Memory B cell (primary cell): ENCODE measurements at places on chromosomes 1 and 21.
A peak's percentile ranks its signal among the peaks of the same experiment; 100 is the strongest.

- DNase-seq: no peak
Measured at GRCh38 chr1:240610636-240611035, 1.3 kb downstream of the GREM2 start.

DNA sequence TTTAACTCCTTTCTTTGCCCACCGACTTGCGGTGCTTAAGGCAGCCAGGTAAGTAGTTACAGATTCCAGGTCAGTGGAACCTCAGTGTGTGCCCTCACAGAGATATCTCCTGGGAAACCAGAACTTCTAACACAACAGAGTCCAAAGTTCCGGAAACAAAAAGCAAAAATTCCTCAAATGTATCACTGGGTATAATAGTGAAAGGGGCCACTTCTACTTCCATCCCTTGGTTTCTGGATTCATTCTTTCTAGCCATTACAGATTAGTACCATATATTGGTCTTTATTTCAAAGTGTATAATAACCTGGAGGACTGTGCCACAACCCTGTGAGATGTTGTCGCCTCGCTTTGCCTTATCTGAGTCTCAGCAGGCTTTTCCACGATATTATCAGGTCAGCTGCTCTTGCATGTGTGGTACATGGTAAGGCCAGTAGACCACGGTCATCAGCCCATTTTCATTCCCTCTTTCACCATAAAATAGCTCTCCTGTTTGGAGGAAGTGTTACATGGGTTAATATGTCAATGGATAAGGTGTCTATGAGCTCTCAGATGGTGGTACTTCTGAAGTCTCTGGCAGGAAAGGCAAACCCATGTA, 14.9 kb upstream of the VASH2 start:
- DNase-seq: no peak

- DNase-seq: no peak
Measured at GRCh38 chr1:23083714-23084480, 64.6 kb downstream of the KDM1A start.

DNA sequence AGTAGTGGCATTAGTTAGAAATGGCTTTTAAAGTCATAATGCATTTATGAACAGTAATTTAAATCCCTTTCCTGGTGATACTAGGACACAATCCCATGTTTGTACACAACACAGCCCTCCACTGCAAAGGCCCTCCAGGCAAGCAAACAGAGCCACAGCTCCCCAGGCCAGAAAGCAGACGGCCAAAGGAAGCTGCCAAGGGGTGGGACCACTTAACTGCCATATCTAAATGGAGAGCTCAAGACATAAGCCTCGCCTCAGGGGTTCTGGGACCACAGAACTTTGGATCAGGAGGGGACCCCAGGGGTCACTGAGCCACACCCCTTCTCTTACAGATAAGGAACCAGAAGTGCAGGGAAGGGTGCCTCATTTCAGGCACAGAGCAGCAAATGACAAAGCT, 189.7 kb downstream of the KCNH1 start:
- no peak for DNase-seq

DNA sequence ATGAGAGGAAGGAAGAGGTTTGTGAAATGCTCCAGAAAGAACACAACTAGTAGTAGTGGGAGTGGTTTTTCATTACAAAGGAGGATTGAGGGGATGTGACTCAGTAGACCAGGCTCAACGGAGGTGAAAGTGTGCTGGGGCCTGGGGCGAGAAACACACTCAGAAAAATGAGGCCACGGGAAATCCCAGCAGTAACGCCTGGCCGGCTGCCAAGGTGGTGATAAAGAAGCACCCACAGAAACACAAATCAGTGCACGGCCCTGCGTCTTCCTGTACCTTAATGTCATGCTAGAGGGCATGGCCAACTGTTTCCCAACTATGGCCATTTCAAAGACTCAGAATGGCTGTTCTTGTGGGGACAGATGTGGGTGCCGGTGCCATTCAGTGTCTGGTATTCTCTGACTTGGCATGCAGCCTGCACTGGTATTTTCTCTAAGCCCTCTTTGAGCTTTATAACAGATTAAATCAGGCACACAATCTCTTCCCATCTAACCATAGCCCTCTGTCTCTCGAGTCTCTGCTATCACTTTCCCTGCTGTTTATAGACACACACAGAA, 38.2 kb downstream of the URB2 start:
- DNase-seq: peak; percentile 54

GRCh38 chr1:145997718-145998023, 1.3 kb upstream of the TXNIP start:
- no peak for DNase-seq

DNA sequence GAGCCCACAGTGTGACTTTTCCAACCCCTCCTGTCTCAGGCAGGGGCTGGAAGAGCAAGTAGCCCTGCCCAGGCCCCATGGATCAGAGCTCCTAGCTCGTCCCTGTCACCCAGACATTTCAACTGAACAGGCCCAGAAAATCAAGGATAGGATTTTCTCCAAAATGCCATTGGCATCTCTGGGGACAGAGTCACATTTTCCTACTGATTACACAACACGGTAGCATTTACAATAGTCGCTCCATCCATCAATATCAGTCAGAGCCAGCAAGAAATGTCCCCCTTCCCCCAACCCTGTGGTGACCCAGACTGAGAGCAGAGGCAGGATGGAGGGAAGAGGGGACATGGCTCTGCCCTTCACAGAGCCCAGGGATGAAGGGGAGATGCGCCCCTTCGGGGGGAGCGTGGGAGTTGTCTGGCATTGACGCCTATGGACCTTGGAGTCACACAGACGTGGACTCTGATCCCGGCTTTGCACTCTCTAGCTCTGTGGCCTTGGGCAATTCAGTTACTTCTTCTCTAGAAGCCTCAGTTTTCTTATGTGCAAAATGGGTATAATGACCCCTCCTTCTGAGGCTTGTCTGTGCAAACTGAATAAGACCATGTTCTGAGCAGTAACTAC, 275.6 kb downstream of the FOXD2 start:
- DNase-seq: no peak

DNA sequence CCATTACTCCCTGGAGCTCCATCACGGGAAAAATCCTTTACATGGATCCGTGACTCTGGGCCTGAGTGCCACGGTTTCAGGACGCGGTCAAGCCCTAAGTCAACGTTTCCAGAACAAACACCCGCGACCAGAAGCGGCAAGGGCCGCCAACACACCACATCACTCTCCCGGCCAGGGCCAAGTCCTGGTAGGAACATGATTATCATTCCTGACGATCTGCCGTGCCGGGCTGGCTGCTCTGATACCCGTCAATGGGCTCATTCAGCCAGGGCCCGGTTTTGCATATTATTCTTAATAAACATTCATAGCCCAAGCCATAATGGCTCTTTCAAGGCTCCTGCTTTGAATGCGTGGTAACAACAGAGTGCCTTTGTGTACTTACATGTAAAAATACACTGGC, 44.6 kb upstream of the SIM2 start:
- DNase-seq: no peak

- DNase-seq: peak; percentile 67
Measured at GRCh38 chr1:9196129-9197040, 38.2 kb upstream of the H6PD start.

DNA sequence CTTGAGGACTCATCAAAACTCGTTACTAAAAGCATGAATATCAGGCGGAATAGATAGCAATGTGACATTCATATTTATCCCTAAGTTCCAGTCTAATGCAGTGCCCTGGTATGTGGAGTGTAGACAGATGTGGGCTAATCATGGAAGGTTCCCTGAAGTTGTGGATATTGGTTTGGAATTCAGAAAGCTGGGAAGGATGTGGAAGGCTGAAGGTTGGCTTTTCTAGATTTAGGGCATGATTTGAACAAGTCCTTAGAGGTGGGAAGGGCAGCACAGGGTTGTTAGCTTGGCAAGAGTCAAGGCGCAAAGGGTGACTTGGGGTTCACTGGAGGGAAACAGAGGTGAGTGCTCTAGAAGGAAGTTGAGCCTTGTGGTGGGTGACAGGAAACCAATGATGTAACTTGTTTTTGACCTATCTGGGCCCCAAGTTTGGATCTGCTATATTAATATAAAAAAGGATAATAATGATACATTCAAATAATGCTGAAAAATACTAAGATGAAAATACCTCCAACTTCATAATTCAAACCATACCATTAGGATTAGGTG, 21.9 kb downstream of the LGALS8 start:
- no peak for DNase-seq

DNA sequence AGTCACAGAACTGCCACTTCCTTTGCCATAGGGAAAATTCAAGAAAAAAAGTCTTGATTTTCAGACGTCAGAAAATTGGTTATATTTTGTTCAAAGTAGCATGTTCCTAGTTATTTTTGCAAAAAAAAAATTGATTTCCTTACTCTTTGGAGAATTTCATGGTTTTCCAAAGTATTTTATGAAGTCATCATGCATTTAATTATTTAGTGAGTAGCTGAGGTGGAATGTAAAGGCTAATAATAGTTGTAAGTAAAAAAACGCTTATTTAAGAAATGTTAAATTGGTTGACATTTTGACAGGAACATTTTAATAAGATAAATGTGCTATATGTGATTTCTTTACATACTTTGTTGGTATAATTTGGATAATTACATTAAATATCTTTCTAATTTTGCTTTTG, 20.8 kb downstream of the TSEN15 start:
- no peak for DNase-seq

DNA sequence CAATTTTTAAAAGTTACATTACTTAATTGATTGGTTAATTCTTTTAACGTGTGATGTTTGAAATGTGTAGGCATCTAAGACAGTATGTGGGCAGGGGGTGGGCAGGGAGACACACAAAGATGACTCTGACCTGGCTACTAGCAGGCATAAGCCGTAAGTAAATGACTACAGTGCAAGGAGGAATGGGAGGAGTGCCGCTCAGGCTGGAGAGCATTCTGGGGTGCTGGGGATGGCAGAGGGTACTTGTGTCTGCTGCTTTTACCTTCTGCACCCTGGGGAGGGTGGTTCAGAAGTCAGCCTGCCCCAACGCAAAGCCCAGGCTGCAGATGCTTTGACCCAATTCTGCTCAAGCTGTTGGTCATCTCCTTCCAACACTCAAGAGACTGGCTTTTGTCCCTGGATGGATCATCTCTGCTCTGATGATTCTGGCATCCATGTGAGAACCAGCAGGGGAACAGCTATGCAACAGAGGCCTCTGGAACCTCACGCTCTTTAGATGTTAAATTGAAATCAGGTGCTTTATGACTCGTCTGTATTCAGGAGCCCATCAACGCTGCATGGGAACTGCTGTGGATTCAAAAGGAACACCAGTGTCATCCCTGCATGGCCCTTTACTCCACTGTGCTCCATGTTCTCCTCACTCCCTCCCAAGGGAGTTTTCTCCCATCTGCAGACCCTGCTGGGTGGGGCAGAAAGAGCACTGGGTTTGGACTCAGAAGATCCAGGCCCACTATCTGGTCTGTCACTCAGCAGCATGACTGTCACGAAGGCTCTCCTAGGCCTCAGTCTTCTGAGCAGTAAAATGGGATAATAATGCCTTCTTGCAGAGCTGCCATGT, 78.8 kb downstream of the FAM78B start:
- no peak for DNase-seq

DNA sequence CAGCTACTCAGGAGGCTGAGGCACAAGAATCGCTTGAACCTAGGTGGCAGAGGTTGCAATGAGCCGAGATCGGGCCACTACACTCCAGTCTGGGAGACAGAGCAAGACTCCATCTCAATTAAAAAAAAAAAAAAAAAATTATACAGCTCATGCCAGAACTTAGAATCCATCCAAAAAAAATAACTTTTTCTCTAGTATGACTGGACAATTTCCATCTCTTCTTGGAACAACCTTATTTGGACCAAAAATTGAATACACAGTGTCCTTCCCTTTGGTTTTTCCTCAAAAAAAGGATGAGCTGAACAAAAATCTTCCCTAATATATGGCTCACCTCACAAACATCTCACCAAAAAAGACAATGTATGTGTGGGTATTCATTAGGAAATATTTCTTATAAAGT, 73.7 kb downstream of the TOR3A start:
- DNase-seq: no peak

- DNase-seq: no peak
Measured at GRCh38 chr1:61318319-61319125, 236.2 kb downstream of the NFIA start.

DNA sequence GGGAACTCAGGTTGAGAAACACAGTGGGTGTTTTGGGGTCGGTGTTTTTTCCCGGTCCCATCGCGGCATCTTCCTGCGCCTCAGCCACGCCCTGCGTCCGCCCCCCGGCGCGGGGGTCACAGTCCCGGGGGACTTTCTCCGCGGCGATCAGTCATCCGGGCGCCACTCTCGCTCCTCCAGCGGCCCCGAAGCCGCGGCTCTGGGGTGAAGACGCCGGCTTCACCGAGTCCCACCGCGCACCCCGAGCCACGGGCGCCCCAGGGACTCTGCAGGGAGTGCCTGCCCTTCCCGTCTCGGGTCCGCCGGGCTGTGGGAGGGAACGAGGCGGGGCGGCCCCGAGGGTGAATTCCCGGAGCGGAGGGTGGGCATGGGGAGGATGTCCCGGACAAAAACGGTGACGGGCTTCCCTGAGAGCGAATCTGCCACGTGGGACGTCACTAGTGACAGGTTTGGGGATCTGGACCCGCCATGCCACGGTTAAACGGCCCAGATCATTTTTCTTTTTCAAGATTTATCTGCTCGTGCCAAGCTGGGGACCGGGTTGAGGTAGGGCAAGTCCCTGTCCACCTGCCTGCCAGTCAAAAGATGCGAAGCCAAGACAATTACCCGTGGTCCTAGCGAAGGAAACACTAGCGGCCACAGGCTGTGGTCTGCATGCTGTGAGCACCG, 717 bp upstream of the BATF3 start:
- peak; percentile 51 for DNase-seq

DNA sequence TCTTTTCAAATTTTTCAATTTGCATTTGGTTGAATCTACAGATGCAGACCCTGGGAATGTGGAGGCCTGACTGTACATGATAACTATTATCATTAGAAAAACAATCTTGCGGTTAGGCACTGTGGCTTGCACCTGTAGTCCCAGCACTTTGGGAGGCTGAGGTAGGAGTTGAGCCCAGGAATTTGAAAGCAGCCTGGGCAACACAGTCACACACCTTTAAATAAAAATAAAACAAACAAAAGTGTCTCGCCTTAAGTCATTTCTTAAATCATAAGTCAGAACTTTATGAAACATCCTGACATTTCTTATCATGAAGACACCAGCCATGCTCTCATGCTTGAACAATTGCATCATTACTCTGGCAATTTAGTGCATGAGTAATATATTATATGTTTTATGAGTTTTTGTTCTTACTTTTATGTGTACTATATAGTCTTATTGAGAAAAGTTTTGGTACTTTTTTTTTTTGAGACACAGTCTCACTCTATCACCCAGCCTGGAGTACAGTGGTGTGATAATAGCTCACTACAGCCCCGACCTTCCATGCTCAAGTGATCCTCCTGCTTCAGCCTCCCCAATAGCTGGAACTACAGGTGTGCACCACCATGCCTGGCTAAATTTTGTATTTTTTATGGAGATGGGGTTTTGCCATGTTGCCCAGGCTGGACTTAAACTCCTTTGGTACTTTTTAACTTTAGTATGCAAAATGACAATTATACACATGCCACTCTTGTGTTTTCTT, 7.8 kb downstream of the TBX19 start:
- DNase-seq: no peak

DNA sequence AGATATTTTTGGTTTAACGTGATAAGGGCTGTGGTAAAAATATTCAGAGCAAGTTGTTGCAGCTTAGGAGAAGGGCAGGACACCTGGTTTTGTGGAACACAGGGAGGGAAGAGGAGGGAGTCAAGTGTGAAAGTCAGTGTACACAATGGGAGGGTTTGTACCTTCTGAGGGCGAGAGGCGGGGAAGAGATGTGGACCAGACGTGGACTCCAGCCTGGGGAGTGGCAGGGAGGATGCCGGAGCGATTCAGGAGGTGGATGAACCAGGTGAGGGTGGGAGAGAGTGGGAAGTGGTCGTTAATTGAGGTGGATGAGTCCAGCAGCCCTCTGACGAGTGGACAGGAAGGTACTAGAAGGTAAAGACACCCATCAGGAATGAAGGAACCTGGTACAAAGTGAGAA, 52.2 kb upstream of the IRF2BP2 start:
- DNase-seq: no peak

GRCh38 chr1:114353262-114353661, 157.7 kb downstream of the TRIM33 start:
- no peak for DNase-seq
